ENCODE measurements at places on chromosomes 7 and 10. TPM values are rescaled to one million over a fixed set of nuclear protein-coding genes. Genes with fewer than 3 reads are reported as not detected.

GRCh38 chr10:122296363-122297120 is 25.4 kb downstream of the BTBD16 start:
- H3K36me3 ChIP-seq, result no peaks in the 10 kb centered on the region
- no peak overlapping the region for H3K27ac ChIP-seq
- H3K27me3 ChIP-seq, result no peaks in the 10 kb centered on the region
- H3K4me1 ChIP-seq, result no peaks in the 10 kb centered on the region
- DNase-seq, result no peak
- no peak overlapping the region for H3K4me3 ChIP-seq

GRCh38 chr7:155670521-155670920 is 26.1 kb downstream of the RBM33 start:
- H3K4me1 ChIP-seq, result peaks cover 12% of the 10 kb centered on the region
- no peaks in the 10 kb centered on the region for H3K27me3 ChIP-seq
- H3K36me3 ChIP-seq, result no peaks in the 10 kb centered on the region
- H3K4me3 ChIP-seq, result no peak overlapping the region
- peak overlapping the region; percentile 29 for H3K27ac ChIP-seq

ASB10 gene
- polyA plus RNA-seq, result not detected

OSBPL3 gene
- 11.4 TPM for polyA plus RNA-seq

DNA sequence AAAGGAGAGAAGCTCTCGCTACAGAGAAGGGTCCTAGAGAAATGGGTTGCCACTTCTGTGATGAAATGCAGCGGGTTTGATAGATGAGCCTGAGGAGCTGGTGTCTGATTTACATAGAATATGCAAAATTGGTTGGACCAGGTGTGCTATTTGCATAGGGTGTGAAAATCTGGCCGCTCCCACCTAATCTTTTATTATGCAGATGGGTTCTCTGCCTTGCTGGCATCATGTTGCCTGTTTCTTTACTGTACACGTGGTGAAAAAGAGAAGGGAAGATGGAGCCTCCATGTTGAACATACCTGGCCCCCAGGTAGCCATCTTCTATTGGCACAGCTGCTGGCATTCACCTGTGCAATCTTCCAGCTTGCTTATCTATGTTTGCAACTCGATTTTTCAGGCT is 212.2 kb downstream of the ANKRD7 start:
- no peak overlapping the region for H3K27ac ChIP-seq
- DNase-seq, result no peak
- H3K36me3 ChIP-seq, result no peaks in the 10 kb centered on the region
- H3K4me3 ChIP-seq, result no peak overlapping the region
- H3K27me3 ChIP-seq, result no peaks in the 10 kb centered on the region
- no peaks in the 10 kb centered on the region for H3K4me1 ChIP-seq

OR2A7 gene
- polyA plus RNA-seq, result 1.6 TPM

GRCh38 chr7:70093205-70093904 is 495.1 kb downstream of the AUTS2 start:
- peak overlapping the region; percentile 33 for H3K27ac ChIP-seq
- DNase-seq, result peak; percentile 19
- H3K4me1 ChIP-seq, result peaks cover 32% of the 10 kb centered on the region
- H3K36me3 ChIP-seq, result no peaks in the 10 kb centered on the region
- no peak overlapping the region for H3K4me3 ChIP-seq

GRCh38 chr10:119352042-119352441 is 144.7 kb downstream of the GRK5 start:
- no peaks in the 10 kb centered on the region for H3K36me3 ChIP-seq
- no peak overlapping the region for H3K4me3 ChIP-seq
- no peak for DNase-seq
- no peaks in the 10 kb centered on the region for H3K27me3 ChIP-seq
- no peak overlapping the region for H3K27ac ChIP-seq
- peaks cover 16% of the 10 kb centered on the region for H3K4me1 ChIP-seq

GRCh38 chr10:62149621-62150020 is 119.0 kb downstream of the RTKN2 start:
- peaks cover 3% of the 10 kb centered on the region for H3K4me1 ChIP-seq
- no peak for DNase-seq
- no peaks in the 10 kb centered on the region for H3K27me3 ChIP-seq
- no peak overlapping the region for H3K27ac ChIP-seq
- H3K36me3 ChIP-seq, result no peaks in the 10 kb centered on the region

- no peaks in the 10 kb centered on the region for H3K36me3 ChIP-seq
- no peak overlapping the region for H3K27ac ChIP-seq
- no peaks in the 10 kb centered on the region for H3K4me1 ChIP-seq
- no peak overlapping the region for H3K4me3 ChIP-seq
- no peak for DNase-seq
- no peaks in the 10 kb centered on the region for H3K27me3 ChIP-seq
These were observed 43.8 kb downstream of the TPK1 start for GRCh38 chr7:144792050-144792449.

DNA sequence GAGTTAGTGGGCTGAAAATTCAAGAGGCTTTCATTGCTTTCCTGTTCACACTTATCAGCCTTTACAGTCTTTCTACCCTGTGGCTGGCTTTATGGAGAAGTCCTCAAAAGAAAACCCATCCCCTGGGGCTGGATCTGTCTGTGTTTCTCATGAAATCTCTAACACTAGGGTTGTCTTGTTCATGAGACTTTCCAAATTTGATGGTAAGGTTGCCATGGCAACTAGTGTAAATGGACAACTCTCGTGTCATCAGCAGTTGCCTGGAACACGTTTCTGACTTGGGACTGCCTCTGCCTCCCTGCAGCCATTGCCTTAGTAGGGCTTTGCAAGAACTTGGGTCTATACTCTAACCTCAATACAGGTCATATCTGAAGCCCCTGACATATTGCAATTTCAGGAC is 35.8 kb upstream of the PLPP4 start:
- H3K36me3 ChIP-seq, result no peaks in the 10 kb centered on the region
- DNase-seq, result no peak
- no peak overlapping the region for H3K27ac ChIP-seq
